ENCODE measurements at places on chromosomes 7 and 10.

- no peak for DNase-seq
These were observed 88.2 kb upstream of the AUTS2 start for GRCh38 chr7:69510114-69510513.

DNA sequence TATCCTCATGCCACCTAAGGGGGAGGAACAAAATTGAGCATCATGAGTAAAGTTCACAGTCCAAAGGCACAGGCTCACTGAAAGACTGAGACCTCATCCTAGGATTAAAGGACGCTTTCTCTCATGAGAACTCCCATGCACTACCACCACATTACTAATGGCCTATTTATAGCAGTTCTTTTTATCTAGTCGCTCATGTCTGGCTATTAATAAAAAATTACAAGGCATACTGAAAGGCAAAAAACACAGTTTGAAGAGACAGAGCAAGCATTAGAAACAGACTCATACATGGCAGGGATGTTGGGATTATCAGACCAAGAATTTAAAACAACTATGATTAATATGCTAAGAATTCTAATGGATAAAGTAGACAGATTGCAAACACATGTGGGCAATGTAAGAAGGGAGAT lies 46.0 kb upstream of the CDK13 start:
- DNase-seq = no peak

- no peak for DNase-seq
These were observed 2.2 kb upstream of the RSU1 start for GRCh38 chr10:16819436-16819835.

DNA sequence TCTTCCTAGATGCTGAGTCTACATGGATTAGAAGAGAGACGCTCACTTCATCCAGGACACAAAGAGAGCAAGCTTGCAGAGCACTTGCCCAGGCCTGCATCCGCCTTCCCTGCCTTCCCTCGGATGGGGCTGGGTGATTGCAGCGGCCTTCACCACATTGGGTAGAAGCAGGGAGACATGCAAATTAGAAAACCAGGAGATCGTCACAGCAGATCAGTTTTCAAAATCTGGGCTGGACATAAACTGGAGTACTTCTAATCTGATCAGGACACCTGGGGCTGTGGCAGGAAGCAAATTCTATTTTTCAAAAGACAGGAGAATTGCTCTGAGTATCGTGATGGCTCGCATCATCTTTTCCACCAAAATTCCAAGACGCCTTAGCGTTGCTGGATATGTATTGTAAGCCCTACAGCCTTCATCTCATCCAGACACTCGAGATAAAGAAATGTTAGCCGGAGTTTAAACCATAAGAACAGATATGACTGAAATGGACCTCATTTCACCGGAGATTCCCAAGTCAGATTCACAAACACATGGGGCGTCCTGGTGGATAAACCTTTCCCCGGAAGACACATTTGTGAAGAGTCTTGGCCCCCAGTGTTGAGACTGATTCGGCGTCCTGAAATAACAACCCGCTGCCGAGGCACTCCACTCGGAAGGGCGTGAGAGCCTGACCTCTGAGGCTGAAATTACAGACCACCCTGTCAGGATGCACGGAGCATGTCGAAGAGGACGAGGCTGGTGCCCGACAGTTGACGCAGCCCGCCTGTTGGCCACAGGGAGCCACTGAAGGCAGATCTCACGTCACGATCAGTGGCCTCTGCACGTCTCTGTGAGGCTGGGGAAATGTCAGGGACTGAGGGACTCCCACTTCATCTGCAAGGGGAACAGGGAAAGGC lies 91.2 kb upstream of the PARD3 start:
- DNase-seq = no peak

- no peak for DNase-seq
These were observed 18.4 kb upstream of the KLF6 start for GRCh38 chr10:3803295-3803926.

DNA sequence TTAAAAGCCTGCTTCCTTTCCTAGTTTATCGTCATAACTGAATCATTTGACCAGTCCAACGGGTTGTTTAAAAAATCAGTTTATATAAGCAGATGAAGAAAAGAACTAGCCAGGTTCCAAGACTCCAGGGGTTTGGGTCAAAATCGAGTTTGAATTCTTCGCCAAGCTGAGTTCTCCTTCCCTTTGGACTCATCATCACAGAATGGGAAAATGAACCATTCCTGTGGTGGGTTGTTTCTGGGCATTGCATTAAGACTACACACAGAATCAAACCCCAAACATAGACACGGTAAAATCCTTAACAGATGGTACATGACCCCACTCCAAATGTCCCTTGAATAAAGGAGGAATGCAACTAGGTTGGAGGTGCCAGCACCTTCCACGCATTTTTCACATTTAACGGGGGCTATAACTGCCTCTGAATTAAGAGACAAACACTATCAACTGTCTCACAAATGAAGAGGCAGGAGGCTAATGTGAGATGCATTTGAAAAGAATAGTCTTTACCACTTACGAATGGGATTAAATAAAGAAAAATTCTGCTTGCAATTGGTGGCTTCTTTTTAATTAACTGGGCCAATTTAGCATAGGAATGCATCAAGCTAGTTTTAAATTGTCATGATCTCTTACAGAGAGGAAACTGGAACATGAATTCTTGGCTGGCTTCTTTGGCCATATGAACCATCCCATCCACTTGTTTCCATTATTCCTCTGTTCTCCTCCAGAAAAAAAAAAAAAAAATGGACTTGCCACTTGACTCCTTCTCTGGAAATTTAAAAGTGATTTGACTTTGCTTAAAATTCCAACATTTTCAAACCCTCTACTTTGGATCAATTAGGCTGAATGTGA lies 61.1 kb downstream of the CHST15 start:
- DNase-seq = no peak

DNA sequence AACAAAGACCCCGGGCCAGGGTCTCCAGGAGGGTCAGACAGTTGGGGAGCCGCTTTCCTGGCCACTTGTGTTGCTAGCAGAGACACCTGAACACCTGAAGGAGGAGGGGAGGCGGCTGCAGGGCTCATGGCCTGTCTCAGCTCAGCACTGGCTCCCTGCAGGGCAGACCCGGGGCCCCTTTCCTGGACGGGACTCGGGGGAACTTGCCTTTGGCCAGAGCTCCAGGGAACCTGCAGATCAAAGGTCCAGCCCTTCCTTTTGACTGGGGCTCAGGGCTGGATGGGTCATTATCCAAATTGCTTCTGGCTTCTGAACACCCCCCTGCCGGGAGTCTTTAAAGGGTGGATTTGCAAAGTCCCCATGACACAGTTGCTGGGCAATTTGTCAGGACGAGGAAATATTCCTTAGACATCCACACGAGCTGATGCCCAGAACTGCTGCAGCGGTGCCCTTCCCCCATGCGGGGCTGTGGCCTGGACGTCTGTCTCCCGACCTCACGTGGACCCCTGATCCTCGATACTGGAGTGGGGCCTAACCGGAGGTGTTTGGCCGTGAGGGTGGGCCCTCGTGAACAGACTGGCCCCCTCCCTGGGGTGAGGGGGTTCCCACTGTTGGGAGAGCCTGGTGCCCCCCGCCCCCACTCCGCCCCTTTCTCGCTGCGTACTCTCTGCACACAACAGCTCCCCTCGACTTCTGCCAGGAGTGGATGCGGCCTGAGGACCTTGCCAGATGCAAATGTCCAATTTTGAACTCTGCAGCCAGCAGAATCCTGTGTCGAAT lies 194.3 kb downstream of the ELFN1 start:
- DNase-seq = no peak

DNA sequence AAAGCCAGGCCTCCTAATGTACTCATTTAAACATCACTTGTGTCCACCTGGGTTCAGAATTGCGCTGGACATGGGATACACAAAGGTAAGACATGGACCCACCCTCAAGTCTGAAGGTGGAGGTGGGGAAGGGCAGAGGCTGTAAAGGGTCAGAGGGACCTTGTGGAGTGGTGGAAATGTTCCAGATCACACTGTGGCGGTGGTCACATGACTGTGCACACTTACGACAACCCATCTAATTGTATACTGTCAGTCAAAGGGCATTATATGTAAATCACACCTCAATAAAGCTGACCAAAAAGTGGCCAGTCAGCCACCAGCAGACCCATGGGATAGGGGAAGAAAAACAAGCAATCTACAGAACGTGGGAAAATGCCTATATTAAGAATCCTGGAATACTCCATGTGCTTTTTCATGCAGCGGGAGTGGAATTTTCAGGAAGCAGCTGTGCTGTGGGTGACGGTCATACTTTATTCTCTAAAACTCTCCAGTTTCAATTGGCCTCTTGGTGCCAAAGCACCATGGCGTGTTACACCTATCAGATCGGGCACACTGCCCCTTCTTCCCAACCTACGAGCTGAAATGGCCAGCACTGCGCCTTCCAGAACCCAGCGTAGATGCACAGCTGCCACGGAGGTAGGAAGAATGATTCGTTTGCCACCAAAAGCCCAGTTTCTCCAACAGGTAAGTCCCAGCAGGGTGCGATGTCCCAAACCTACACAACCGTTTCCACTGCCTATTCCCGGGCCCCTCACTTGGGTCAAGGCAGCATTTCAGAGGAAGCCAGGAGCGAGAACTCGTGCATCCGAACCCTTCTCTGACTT lies 69.8 kb downstream of the PRKAG2 start:
- no peak for DNase-seq

DNA sequence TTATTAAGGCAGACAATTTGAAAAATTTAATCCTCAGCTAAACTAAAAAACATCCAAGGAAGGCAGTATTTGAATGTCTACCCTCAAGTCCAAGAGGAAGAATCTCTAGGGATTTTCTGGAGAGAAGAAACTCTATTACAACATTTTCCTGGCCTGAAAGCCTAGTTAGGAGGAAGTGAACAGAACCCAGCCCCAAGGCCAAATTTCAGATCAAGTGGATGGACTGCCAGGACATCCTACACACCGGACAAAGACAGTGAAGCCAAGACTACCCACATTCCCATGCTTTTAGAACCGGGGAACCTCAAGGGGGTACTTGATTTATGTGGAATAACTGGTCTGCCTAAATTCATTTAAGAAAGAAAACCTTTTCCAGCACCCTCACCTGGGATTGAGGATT lies 108.9 kb upstream of the MEOX2 start:
- DNase-seq = no peak

DNA sequence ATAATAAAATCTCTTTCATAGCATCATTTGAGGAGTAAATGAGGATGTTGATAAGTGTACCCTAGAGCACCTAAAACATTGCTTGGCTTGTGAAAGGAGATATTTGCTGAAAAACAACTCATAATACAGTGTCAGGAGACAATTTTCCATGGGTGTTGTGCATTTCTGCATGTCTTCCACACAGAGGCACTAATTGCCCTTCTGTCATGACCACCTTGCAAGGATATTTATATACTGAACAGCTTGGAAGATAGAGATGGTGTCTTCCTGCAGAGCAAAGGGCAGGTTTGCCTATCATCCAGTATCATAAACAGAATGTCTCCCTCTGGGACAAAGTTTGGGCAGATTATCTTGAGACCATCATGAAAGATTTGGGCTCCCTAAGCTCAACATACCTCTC lies 495.2 kb upstream of the LRRN3 start:
- no peak for DNase-seq

DNA sequence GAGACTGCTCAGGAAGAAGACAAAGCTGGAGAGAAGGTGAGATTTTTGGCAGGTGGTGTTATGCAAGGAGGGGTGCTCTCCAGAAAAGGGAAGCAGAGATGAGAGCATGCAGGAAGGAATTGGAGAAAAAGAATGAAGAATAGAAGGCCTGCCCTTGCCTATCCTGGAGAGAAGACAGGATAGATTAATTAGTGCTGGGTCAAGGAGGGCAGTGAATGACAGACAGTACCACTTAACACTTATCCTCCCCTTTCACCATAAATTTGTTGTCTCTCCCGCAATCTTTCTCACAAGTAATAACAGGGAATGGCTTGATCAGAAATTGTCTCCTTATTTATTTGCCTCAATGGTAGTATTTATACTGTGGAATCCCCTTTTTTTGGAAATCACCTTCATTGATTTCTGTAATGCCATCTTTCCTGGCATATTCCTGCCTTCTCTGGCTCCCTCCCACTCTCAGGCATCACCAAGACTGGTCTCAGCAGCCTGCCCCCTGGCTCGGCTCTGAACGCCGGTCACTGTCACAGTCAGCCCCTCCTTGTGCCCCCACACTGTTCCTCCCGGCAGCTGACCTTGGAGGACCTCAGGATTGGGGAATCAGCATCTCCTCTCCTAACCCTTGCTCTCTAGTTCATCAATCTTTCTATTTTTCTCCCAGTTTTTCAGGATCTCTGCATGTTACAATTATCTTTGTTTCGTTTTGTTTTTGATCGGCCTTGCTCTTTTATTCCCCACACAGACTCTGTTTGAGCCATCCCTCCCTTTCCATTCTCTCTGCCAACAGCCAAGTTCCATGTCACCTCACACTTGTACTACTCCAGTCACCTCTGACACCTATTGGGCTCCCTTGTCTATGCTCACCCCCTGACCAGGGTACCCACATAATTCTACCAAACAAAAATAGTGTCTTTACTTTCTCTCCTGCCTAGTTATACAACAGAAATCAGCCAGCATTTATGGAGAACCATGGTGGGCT lies 294.2 kb downstream of the PLXDC2 start:
- no peak for DNase-seq

GRCh38 chr7:49488573-49488972 lies 284.9 kb upstream of the VWC2 start:
- no peak for DNase-seq

GRCh38 chr7:11591055-11591633 lies 240.9 kb downstream of the THSD7A start:
- DNase-seq = no peak

GRCh38 chr7:408751-409311 lies 110.8 kb downstream of the PDGFA start:
- no peak for DNase-seq

GRCh38 chr10:15241306-15241705 lies 72.8 kb upstream of the NMT2 start:
- no peak for DNase-seq

DNA sequence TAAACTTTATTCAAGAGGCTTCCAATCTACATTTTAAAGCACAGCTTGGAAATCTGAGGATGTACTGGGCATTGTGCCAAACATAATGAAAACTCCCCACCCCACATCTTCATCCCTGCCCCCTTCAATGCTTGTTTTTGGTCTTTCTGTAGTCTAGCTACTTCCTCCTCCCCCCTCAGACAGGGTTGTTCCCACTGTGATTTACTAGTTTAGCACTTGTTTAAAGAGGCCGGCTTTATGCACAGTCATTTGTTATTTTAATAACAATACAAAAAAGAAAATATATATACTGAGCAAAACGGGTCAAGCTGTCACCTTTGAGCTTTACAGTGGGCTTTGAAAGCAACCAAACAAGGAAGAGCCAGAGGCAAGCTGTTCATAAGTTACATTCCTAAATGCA lies 132.6 kb downstream of the CHRM2 start:
- DNase-seq = no peak

- no peak for DNase-seq
These were observed 68.5 kb upstream of the SHH start for GRCh38 chr7:155880721-155881120.

- no peak for DNase-seq
These were observed 36.8 kb downstream of the PPIF start for GRCh38 chr10:79383974-79384606.

GRCh38 chr7:79452495-79453265 lies 787 bp downstream of the MAGI2 start:
- no peak for DNase-seq

GRCh38 chr10:78806681-78807221 lies 262.0 kb upstream of the ZMIZ1 start:
- no peak for DNase-seq

Measured in activated CD8-positive, alpha-beta memory T cell treated with anti-CD3 and anti-CD28 coated beads for 48 hours (primary cell).